T-helper 9 cell (primary cell): ENCODE measurements at places on chromosomes 16 and 17.

DNA sequence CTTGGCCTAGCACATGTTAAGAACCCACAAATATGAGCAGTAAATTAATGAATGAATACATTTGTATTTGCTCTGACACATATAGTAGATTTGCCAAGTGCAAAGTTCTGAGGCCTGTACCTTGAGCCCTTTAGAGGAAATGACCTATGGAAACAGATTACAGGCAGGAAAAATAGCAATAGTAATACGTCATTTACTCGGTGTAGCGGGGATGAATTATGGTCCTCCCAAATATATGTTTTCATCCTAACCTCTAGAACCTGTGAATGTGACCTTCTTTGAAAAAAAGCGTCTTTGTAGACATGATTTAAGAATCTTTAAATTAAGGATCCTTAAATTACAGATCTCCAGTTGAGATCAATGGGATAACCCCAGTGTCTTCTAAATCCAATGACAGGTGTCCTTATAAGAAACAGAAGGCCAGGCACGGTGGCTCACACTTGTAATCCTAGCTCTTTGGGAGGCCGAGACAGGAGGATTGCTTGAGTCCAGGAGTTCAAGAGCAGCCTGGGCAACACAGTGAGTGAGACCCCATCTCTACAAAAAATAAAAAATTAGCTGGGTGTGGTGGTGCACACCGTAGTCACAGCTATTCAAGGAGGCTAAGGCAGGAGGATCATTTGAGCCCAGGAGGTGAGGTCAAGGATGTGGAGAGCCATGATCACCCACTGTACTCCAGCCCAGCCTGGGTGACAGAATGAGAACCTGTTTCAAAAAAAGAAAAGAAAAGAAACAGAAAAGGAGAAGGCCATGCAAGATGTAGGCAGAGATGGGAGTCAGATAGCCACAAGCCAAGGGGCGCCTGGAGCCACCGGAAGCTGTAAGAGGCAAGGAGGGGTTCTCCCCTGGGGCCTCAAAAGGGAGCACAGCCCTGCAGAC lies 5.1 kb upstream of the ITPRIPL2 start:
- no peak for DNase-seq

DNA sequence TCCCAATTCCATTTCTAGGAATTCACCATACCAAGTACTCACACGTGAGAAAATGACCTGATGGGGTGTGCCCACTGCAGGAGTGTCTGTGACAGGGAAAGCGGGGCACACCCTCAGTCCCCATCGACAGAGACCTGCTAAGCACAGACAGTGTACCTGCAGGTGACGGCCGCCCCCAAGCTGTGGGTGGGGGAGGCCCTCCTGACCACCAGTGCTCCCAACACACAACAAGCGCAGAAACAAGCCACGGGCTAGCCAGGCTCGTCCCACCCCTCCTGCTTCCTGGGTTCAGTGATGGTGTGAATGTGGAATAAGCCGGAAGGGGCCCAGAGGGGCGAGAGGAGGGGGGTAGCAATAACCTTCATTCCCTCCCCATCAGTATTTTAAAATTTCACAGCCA lies 31.9 kb downstream of the ZCCHC14 start:
- no peak for DNase-seq

- no peak for DNase-seq
Observed at GRCh38 chr16:89120281-89120680, 26.6 kb downstream of the ACSF3 start.

GRCh38 chr17:8846768-8847211 lies 20.7 kb downstream of the PIK3R6 start:
- DNase-seq, result no peak

DNA sequence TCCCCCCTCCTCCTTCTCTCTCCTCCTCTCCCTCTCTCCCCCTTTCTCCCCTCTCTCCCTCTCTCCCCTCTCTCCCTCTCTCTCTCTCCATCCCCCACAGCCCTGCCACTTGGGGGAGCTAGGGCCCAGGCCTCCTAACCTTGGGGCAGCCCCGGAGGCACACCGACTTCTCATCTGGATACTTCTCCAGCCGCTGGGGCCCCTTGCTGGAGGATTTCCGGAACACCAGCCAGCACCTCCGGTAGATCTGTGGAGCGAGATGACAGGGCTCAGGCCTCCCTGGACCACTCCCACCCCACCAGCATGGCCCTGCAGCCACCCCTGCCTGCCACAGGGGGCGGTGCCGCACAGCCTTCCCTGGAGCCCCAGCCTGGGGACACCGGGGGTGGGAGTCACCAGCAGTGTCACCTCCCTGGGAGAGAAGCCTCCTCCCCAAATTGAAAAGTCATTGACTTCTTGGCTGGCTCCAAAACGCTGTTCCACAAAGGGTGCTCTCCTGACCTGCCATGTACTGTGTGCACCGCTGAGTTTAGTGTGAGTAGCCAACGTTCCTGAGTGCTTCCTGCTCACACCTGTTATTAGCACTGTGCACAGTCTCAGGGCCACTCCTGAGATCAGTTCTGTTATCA lies 10.5 kb downstream of the DOK4 start:
- peak; percentile 71 for DNase-seq

GRCh38 chr17:50954641-50955121 lies 88.5 kb upstream of the TOB1 start:
- no peak for DNase-seq

DNA sequence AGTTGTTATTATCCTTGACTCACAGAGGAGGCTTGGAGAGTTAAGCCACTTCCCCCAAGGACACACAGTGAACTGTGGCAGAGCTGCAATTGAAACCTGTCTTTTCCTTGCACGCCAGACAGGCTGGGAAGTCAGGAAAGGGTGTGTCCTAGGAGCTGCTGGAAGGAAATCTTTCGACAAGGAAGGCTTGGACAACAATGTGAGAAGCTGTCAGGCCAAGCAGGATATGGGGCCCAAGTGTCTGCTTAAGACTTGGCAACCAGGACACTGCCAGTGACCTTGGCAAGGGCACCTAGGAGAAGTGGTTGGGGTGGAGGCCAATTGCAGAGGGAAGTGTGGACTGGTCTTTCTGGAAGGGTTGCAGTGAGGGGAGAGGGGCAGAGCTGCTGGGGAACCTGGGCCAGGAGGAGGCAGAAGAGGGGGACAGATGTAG lies 2.1 kb upstream of the CAMKK1 start:
- no peak for DNase-seq

GRCh38 chr17:81991684-81992305 lies 14.4 kb downstream of the ASPSCR1 start:
- no peak for DNase-seq
